ENCODE measurements at places on chromosomes 3 and 15.
A peak's percentile ranks its signal among the peaks of the same experiment; 100 is the strongest.

DNA sequence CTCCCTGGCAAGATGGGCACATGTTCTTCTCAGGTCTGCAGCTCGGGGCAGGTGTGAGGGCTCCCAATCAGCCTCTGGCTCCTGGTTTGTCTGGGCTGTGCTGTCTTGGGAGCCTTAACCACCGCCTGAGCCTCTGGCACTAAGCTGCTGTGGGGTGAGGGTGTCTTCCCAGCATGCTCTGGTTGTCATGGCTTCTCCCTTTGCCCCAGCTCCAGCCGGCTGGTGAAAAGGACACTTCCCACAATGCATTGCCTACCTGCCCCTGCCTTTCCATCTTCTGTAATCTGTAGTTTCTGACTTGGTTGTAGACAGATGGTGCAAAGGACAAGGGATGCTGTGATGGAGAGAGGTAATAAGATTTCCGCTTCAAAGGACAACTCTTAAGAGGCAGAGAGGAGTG is 295.3 kb downstream of the TLE3 start:
- no peak for DNase-seq

DNA sequence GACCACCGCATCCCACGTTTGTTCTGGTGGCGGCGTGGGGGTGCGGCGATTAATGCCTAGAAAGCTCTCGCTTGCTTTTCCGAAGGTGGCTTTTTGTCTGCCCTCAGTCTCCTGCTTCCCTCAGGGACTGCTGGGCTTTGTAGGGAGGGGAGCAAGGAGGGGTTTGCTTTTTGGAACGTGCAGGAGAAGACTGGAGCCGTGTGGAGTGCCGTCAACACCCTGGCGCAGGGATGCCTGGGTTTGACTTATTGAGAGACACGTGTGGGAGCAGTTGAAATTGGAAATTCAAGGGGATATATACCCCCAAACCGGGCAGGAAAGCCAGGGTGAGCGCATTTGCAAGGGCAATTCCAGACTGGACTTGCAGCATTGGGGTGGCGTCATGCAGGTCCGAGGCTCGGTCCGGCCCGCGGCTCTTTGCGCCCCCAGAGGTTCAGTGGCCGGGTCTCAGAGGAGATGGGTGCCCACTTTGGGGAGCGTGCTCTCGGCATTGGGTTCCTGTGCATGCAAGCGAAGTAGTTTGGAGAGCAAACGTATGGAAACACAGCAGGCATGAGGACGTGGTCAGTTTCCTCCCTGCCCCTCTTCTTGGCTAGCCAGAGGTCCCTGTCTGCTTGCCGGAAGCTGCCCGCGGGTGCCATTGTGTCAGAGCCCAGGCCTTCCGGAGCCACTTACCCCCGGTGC is 2.1 kb downstream of the EPHB1 start:
- DNase-seq, result no peak

DNA sequence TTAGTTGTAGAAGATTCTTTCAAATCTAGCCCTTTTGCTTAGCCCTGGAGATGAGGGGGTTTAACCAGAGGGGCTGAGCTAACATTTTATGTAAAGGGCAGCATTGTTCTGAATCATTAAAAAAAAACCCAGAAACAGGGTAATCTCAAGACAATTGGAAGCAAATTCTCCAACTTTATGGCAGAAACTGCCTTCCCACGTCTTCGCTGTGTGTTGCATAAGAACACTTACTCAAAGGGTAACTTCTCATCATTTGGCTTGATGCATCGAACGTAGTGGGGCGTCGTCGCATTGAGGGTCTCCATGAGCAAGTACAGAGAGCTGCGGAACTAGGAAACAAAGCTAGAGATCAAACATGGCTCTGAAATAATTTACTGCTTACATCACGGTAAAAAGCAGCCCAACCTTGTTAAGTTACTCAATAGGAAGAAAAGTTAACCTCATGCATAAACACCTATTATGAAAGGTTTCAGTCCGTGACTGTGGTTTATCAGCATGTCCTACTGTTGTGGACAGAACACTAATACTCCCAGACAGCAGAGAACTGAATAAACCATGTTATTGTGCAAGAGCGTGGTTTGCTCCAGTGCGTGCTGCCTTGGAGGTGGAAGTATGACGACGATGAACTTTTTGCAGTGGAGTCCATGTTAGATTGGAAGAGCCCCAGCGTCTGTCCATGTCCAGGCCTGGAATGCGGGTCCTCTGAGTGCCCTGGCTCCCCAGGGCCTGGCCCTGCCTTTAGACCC is 48.7 kb downstream of the MYO5C start:
- DNase-seq, result no peak

GRCh38 chr3:15326037-15326436 is 6.3 kb downstream of the SH3BP5 start:
- no peak for DNase-seq

GRCh38 chr3:114827495-114827894 is 319.6 kb downstream of the ZBTB20 start:
- peak; percentile 62 for DNase-seq

DNA sequence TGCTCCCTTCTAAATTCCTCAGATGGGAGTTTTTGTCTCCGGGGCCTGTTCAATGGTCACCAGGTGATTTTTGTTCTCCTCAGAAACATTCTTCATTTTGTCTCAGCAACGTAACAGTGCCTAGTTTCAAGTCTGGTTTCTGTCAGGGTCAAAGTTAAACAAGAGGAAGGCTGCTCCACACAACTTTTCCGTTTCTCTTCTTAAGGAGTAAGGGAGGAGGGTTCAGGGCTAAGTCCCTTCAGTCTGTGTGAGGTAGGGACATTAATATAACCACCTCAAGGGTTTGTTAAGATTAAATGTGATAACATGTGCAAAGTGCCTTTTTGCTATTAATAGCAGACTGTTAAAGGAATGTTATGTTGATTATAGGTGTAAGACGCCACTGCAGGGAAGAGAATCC is 41.8 kb downstream of the HOMER2 start:
- no peak for DNase-seq

- no peak for DNase-seq
Measured at GRCh38 chr15:101647251-101647650, 4.9 kb downstream of the TM2D3 start.

- no peak for DNase-seq
Measured at GRCh38 chr15:53586799-53587198, 172.7 kb downstream of the WDR72 start.

GRCh38 chr3:197682713-197683112 is 54.0 kb downstream of the RUBCN start:
- DNase-seq, result no peak

DNA sequence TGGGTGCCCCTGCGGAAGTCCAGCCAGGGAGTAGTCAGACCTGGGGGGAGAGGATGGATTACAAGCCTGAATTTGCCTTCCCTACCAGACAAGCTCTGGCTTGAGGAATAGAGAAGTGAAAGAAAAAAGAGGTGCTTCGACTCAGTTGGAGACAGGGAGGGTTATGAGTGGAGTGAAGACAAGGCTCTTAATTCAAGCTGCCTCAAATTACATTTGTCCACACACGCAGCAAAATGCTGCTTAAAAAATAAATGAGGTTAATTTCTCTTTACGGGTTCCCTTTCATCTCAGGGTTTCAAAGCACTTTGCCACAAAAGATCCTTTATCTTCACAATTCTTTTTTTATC is 49.0 kb upstream of the SLC4A7 start:
- DNase-seq, result no peak

DNA sequence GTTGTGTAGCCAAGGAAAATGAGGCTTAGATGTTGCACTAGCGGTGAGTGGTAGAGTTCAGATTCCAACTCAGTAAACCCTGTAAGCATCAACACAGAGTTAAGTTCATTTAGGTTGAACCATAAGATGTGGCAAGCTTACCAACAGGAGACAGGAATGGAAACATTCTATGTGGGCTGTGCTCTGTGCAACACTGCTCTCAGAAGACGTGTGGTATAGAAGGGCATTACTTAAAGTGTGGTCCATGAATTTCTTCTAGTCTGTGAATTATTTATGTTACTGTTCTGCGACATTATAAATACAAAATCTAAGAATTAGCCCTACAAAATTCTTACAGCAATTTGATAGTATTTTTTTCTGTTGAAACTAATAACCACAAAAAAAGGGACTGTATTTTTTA is 213.3 kb downstream of the GRM7 start:
- DNase-seq, result no peak

DNA sequence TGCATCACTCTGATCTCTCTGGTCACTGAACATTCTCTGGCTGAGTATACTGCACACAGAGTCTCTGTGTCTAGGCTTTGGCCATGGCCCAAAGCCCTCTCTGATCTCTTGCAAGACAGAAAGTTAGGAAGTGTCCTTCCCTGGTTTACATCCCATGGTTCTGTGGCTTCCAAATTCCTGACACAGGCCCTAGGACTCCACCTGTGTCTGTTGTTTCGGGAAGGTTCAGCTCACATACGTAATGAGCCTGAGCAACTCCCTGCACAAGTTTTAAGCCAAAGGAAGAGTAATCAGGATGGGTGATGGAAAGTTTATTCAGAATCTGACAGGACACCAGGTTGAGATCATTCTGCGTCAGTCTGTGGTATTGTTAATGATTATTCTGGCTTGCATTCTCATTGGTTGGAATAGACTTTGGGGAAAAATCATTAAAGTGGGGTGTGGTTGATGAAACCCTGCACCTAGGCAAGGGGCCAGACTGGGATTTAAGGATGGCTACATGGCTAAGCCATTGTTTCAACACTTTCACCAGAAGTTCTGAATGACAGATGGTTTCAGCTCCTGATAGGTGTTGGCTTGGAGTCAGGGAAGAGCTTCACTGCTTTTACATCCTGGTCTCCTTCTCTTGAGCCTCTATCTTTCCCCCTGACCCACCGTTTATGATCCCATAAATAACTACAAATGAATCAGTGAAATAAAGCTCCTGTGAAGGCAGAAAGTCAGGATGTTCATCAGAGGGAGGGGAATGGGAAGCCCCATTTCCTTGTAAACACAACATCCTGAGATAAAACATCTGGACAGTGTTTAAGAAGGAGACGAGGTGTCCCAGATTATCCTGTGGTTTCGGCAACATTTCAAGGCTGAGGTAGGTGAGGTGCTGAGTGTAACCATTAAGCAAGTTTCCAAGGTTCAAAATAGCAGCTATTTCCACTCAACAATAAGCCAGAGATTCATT is 14.1 kb downstream of the LCMT2 start:
- no peak for DNase-seq

DNA sequence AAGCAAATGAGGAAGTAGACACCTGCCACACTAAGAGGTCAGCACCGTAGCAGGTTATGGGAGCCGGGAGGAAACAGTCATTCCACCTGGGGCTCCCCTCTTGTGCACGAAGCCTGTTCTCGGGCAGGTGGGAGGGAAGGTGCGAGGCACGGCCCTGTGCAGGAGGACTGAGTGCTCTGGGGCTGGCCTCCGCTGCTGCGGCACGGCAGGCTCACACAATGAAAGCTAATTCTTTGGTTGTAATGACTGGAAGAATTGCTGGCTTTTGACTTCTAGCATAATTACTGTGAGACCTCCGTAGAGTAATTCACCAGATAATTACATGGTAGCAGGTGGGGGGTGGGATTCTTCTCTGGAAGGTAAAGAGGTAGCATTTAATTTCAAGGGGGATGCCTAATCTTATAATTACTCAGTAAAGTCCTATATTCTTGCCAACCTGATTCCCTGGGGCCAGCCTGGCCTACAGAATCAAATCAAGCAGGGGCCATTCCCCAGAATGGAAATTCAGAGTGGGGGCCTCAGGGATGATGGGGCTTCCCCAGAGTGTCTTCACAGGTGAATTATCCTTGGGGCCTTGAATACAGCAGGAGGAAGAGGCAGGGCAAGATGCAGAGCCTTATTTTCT is 129.1 kb downstream of the TPRA1 start:
- DNase-seq, result peak; percentile 26

GRCh38 chr3:182041668-182042291 is 330.1 kb downstream of the SOX2 start:
- no peak for DNase-seq

- peak; percentile 80 for DNase-seq
Measured at GRCh38 chr15:82730022-82730530, 20.4 kb upstream of the AP3B2 start.

- DNase-seq, result no peak
Measured at GRCh38 chr3:120678331-120678947, 3.6 kb downstream of the HGD start.

DNA sequence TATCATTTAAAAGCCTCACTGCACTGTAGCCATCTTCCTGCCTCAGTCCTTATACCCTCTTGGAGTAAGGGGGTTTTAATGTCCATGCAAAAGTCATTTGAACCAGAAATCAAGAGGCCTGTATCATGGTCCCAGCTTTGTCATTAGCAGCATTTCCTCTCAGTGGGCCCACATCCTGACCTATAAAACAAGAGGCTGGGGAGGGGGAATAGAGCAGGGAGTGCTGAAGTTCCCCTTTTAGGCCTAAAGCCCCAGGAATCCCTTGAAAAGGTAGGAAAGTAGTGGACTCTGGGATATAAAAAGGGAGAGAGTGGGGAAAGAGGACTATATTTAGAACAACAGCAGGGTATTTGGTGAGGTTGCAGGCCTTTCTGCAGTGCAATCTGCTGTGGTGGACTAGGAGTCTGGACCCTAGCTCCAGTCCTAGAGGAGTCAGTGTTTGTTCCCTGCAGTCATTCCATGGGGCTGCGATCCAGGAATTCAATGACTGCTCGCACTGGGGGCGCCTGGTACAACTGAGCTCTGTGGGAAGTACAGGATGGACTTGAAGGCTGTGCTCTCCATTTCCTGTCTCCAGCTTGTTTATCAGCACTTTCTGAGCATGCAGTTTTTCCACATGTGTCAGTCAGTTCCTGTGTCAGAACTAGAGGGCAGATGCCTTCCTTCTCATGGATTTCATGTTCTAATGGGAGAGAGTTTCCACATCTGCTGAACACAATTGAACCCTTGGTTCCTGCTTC is 46.8 kb downstream of the PDHB start:
- DNase-seq, result no peak

DNA sequence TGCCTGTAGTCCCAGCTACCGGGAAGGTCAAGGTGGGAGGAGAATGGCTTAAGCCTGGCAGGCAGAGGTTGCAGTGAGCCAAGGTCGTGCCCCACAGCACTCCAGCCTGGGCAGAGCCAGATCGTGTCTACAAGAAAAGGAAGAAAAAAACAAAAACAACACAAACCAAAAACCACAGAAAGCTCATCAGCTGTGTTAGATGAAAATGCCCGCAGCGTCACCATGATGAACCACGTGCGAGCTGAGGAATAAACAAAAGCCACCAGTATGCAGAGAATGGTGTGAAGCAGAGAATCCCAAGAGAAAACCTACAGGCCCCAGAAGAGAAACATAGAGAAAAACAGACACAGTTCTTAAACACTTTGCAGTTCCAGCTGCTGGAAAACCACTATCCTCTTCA is 19.7 kb upstream of the TM4SF19 start:
- no peak for DNase-seq

- no peak for DNase-seq
Measured at GRCh38 chr15:38886315-38887163, 321.9 kb upstream of the RASGRP1 start.

DNA sequence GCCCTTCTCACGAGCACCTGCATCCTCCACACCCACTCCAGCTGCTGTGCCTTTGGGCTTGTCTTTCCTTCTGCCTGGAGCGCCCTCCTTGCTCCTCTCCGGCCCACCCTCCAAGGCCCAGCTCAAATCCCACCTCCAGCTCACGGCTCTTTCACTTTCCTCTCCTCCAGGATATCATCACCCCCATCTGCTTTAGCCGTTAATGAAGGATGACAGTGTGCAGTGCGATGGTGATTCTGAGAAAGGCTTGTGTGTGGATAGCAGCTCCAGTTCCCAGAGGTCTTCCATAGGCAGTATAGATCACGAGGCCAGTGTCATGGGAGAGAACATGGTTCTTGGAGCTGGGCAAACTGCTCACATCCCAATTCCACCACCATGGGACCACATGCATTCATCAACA is 237.4 kb downstream of the TLE3 start:
- no peak for DNase-seq

- DNase-seq, result no peak
Measured at GRCh38 chr3:16059711-16060357, 114.6 kb upstream of the GALNT15 start.

GRCh38 chr15:60384053-60384452 is 13.7 kb downstream of the ANXA2 start:
- no peak for DNase-seq

- DNase-seq, result no peak
Measured at GRCh38 chr3:138051947-138052802, 42.2 kb downstream of the CLDN18 start.
